ENCODE measurements at places on chromosomes 3 and 15. TPM values are rescaled to one million over a fixed set of nuclear protein-coding genes. Genes with fewer than 3 reads are reported as not detected.

Gene LNP1
- polyA plus RNA-seq, result 0.47 TPM

Gene PXK
- polyA plus RNA-seq, result 32.2 TPM

Gene NSUN3
- polyA plus RNA-seq, result 12.1 TPM

Gene ROPN1
- not detected for polyA plus RNA-seq

DNA sequence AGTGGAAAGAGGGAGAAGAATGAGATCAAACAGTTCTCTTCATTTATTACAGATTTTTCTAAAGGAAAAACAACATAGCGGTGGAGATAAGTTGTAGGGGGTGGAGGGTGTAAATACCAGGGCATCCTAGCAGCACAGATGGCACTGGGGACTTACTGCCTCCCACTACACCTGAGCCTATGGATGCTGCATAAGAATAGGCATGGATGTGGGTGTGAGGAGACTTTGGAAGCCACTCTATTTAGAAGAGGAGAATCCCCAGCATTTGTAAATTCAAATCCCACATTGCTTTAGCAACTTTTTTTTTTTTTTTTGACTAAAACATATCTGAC is 27.4 kb upstream of the IL1RAP start:
- no peak overlapping the region for H3K4me3 ChIP-seq
- H3K27me3 ChIP-seq, result peaks cover 12% of the 10 kb centered on the region
- H3K4me1 ChIP-seq, result no peaks in the 10 kb centered on the region
- no peak for DNase-seq
- H3K36me3 ChIP-seq, result no peaks in the 10 kb centered on the region

- no peaks in the 10 kb centered on the region for H3K4me1 ChIP-seq
- H3K4me3 ChIP-seq, result no peak overlapping the region
- no peak overlapping the region for H3K27ac ChIP-seq
- peaks cover 24% of the 10 kb centered on the region for H3K36me3 ChIP-seq
- no peak for DNase-seq
- no peaks in the 10 kb centered on the region for H3K27me3 ChIP-seq
Measured at GRCh38 chr15:43433165-43433564, 59.8 kb downstream of the TP53BP1 start.

GRCh38 chr3:105885256-105885655 is 16.4 kb upstream of the CBLB start:
- DNase-seq, result no peak
- H3K4me3 ChIP-seq, result no peak overlapping the region
- H3K27me3 ChIP-seq, result peaks cover 2% of the 10 kb centered on the region

All from immature natural killer cell (primary cell).